ENCODE measurements at places on chromosomes 5 and 9.

DNA sequence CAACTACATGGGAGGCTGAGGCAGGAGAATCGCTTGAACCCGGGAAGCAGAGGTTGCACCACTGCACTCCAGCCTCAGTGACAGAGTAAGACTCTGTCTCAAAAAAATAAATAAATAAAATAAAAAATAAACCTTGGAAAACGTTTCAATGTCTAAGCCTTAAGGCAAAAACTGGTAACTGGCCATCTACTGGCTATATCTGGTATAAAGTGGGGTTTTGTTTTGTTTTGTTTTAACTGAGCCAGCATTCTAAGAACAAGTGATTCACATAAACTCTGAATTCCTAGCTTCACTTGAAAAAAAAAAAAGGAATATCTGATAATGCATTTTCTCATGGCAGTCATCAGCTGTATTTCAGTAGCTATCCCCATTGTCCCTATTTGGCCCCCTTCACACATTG, 126.1 kb upstream of the EFNA5 start:
- DNase-seq = no peak

GRCh38 chr5:17184588-17184987, 32.8 kb upstream of the BASP1 start:
- peak; percentile 41 for DNase-seq

DNA sequence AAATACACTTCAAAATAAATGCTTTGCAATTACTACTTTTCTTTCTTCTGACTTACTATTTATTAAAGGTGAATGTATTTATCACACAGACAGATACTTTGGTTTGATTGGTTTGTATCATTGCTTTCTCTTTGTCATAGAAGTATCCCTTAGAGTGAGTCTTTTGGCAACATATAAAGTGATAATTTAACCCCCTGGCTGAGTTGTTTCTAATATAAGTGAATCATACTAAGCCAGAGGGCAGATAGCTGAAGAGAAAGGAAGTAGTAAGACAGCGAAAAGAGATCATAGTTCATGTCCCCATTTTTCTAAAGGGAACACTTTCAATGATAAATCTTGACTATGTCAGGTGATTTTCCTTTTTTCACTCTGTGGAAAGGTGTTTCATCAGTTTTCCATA, 38.6 kb downstream of the CAMK4 start:
- no peak for DNase-seq

- DNase-seq = peak; percentile 3
Observed at GRCh38 chr5:78930721-78931120, 54.4 kb downstream of the ARSB start.

DNA sequence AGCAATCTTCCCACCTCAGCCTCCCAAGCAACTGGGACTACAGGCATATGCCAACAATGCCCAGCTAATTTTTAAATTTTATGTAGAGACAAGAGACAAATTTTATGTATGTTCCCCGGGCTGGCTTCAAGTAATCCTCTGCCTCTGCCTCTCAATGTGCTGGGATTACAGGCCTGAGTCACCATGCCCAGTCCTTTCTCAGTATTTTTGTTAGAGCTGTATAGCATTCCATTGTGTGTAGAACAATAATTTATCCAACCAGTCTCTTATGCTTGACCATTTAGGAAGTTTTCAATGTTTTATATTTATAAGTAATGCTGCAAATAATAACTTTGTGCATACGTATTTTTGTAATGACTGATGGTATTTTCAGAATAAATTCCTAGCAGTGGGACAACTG, 38.9 kb upstream of the CTXN3 start:
- no peak for DNase-seq

- DNase-seq = no peak
Observed at GRCh38 chr9:34089311-34089710, 37.2 kb downstream of the DCAF12 start.

GRCh38 chr5:132204371-132205135, 23.1 kb downstream of the P4HA2 start:
- DNase-seq = no peak

DNA sequence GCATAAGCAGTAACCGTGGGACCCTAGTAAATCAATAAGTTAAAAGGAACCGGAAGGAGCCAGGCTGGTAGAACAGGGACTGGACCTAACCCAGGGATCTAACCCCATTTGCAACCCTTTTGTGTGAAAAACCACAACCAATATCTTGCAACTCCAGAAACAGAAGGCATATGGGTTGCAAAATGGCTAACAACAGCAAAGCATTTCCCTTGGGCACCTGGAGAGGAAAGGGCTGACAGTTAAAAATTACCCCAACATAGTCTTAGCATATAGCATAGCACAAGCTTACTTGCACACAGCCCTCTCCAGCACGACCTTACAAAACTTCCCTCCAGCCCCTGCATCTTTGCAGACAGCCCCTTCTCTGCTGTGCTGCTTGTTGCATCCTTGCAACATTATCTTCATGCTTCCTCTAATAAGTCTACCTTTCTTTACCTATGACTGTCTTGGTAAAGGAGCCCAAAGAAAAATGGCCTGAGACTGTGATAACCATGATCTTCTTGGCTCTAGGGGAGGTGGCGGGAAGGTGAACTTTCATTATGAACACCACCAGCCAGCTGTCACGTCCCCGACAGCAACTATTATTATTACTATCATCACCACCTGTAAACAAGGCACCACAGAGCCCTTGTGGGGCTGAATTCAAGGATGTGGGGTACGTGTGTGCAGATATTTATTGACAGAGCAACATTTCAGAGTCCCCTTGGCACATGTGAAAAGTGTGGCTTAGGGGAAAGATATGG, 49.8 kb downstream of the PRRC1 start:
- DNase-seq = no peak

GRCh38 chr9:118336943-118337330, 632.7 kb downstream of the TLR4 start:
- DNase-seq = no peak

DNA sequence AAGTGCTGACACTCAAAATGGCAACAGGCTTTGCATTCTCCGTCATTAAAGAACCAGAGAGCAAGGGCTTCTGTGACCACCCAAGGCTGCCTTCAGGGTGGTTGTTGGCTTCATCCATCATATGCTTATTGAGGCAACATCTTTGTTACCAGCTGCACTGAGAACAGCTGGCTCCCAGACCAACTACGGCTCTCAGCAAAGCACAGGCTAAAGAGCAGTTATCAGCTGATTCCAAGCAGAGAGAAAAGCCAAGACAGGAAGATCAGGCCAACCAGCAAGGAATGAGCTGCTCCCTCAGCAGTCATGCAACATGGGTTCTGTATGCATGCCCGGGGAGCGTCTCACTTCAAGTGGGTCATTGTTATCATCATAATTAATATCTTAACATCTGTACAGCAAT, 358.9 kb downstream of the ACTL7B start:
- DNase-seq = no peak

DNA sequence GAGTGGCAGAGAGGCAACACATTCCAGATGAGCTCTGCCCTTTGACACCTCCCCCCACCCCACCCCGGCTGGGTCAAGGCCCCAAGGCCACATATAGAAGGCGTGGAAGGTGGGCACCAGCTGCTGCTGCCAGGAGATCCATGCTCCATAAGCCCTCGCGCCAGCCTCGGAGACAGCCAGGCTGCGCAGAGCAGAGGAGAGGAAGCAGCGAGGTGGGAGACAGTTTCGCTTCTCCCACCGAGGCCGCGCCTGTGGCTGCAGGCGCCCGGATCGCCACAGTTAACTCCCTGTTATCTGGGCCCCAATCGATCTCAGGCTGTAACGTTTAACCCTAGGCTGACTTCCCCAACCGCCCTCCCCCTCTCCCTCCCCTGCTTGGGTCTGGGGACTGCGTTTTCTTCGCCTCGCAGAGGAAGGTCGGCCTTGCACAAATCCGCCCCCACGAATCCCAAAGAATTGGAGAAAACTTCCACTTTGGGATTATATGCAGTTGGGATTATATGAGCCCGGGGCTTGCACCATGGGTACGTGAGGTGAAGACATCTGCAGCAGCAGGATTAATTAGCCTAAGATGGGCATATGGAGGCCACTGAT, 1.1 kb upstream of the CXXC5 start:
- no peak for DNase-seq

GRCh38 chr9:98786750-98787510, 9.4 kb downstream of the ANKS6 start:
- DNase-seq = no peak

DNA sequence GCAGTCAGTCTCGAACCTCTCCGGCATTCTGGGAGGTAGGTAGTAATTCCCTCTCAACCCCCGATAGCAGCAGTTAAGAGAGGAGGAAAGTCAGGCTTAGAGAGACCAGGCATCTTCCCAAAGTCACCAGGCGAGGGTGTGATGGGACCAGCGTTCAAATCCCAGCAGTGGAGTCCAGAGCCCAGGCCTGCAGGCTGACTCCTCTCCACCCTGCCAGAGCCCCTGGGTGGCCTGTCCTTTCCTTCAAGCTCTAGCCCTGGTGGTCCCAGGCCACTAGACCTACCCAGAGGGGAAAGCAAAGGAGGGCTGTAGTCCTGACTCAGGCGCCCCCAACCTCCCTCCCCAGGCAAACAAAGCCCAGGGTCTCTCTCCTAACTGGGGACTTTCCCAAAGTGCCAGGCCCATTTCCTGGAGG, 4.2 kb upstream of the NR5A1 start:
- no peak for DNase-seq

DNA sequence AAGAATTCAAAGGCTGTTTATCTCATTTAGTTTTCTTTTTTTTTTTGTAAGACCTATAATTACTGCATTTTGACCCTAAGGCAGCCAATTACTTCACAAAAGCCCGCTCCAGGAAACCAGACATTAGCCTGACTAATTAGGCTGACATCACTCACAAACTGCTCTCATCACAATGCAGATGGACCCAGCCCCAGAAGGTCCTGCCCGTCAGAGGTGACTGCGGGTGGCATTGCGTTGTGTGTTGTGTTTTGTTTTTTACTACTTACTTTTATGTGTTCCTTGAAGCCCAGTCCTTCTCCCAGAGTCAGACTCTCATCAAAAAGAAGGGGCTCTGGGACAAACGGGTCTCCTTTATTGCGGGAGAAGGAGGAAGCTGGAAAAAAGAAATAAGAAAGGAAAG, 172.2 kb downstream of the HSD17B3 start:
- DNase-seq = no peak

- no peak for DNase-seq
Observed at GRCh38 chr9:18457510-18457909, 16.4 kb upstream of the ADAMTSL1 start.

GRCh38 chr5:1182633-1183423, 18.6 kb upstream of the SLC6A19 start:
- DNase-seq = no peak

- peak; percentile 64 for DNase-seq
Observed at GRCh38 chr5:107869438-107870115, 198.8 kb upstream of the EFNA5 start.

GRCh38 chr9:127423476-127423933, 677 bp upstream of the ZNF79 start:
- no peak for DNase-seq

DNA sequence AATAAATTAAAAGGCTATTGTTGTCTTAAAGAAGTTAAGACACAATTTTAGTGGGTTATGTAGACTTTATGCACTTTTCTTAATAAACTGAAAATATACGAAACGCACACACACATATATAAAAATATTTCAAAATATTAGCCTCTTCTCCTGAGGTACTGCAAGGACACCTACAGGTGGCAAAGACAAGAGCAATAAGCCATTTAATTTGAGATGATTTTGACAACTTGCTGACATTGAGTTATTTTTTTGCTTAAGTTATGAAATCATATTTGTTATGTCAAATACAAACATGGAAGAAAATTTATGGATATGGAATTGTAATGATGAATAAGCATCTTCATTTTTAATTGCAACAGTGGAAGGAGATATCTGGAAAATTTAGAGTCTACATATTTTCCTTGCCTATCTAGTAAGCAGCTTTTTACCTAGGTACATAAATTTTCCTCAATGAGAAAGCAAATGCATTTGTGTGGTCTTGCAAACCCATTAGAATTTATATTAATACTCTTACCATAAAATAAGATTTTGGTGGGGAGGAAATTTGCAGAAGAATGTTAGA, 301.6 kb downstream of the ISL1 start:
- DNase-seq = no peak

DNA sequence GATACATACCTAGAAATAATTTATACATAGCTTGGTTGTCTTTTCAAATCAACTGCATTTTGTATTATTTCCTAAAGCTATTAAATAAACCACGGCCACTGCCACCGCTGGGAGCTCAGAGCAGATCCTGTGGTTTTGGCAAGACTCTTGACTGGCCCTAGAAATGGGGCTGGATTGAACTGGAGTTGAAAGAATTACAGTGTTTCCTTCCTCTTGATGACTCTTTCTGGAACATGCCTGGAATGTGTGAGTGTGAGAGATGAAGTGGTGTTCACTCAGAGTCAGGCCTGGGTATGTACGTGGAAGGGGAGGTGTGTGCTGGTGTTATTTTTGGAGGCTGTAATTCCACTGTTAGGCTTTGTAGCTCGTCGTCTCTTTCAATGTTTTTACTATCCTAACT, 45.9 kb downstream of the TEK start:
- peak; percentile 8 for DNase-seq

- DNase-seq = no peak
Observed at GRCh38 chr5:65018763-65019162, 250.0 kb downstream of the CWC27 start.

- no peak for DNase-seq
Observed at GRCh38 chr9:72334658-72335337, 30.2 kb downstream of the ZFAND5 start.

DNA sequence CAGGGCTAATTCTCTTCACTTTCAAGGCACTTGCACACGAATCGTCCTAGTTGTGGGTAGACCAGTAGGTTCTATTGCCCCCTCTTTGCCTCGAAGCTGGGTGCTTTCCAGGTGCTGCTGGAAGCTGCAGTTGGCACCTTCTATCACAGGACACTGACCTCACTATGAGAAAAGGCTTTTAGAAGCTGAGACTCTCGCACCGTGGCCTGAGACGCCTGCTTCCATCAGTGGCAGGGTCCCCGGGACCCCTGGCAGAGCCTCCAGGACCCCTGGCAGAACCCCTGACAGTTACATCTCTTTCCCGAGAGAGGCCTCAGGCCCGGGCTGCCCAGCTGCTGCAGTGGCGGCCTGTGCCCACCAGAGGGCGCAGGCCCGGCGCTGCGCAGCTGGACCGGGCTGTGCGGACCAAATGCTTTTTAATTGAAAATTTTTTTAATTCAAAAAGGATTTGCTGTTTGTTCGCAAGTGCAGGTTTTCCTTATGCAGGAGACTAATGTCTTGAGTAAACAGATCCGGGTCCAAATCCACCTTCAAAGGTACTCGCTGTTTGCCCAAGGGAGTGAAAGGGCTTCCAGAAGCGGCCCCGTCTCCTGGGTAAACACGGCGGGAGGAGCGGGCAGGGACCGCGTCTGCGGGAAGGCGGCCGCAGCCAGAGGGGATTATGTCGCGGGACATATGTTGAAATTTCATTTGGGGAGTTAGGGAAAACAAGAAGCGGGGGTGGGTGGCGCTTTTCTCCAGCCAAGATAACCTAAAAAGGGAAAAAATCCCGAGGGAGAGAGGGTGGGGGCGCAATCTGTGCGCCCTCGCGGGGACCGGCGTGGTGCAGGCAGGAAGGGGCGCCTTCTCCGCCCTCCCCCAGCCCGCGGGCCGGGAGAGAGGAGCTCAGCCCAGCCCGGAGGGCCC, 114.5 kb upstream of the LMX1B start:
- DNase-seq = no peak

- no peak for DNase-seq
Observed at GRCh38 chr5:179227229-179227579, 118.1 kb downstream of the ADAMTS2 start.

- peak; percentile 12 for DNase-seq
Observed at GRCh38 chr9:72203205-72203803, 54.1 kb downstream of the GDA start.

- no peak for DNase-seq
Observed at GRCh38 chr5:157955541-157956172, 96.7 kb upstream of the CLINT1 start.

Data from fibroblast of gingiva (primary cell).